Activated CD8-positive, alpha-beta memory T cell treated with anti-CD3 and anti-CD28 coated beads for 1 hour (primary cell): ENCODE measurements at places on chromosomes 7 and 10.

DNA sequence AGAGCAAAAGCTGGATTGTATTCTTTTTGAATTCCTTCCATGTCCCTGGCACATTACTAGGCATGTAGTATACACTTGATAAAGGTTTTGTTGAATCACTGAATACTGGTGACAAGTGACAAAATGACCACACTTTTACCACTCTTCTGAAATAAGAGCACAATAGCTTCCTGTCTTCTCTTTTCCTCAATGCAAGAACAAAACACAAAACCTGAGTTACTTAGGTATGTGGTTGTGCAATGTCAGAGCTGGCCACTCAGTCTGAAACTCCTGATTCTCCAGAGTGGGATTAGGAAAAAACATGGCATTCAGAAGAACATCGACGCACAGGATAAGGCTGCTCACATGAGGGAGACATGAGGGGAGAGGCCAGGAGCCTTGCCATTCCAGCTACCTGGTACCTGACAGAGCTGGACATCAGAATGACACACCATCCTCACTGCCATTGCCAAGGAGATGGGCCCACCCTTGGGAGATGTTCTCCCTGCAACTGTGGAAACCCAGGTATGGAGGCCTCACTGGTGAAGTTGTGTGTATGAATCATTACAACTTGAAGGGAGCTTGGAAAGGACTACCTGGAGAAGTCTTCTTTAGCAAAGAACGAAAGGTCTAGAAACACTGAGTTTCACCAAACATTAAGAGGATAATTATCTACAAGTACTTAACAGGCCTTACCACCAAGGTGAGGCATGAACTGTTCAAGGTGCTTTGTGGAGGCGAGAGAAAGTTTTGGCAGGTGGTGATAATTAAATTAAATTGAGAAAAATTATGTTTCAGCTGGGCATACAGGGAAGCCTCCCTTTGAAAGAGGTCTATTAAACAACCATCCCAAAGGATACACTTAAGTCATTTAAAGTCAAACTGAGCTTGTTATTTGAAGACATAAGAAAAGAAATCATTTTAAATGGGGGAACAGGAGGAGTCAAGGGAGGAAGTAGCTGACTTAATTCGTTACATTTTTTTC, 246.5 kb upstream of the AOAH start:
- no peak for DNase-seq

DNA sequence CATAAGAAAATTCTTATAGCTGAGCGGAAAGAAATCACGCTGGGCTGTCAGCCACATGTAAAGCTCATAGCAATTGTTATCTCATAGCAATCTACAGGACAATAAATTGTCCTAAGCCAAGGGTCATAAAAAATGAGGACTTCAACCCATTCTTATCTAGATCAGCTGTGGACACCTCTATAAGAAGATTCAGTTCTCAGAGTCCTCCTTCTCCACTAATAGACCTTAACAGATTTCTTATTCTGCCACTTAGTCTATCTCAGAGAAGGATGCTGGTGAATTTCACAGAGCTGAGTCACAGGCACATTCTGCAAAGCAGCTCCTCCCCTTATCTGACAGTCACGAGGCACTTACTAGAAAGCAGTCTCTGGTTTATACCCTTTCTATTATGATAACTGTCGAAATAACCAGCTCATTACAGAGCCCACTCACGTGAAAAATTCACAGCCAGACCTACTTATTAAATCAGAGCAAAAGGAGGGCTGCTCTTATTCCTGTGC, 185.3 kb upstream of the PCLO start:
- DNase-seq, result no peak

GRCh38 chr7:132145466-132145865, 430.8 kb downstream of the PLXNA4 start:
- DNase-seq, result no peak

- DNase-seq, result no peak
These were observed 73.3 kb upstream of the GSDME start for GRCh38 chr7:24830440-24831050.

DNA sequence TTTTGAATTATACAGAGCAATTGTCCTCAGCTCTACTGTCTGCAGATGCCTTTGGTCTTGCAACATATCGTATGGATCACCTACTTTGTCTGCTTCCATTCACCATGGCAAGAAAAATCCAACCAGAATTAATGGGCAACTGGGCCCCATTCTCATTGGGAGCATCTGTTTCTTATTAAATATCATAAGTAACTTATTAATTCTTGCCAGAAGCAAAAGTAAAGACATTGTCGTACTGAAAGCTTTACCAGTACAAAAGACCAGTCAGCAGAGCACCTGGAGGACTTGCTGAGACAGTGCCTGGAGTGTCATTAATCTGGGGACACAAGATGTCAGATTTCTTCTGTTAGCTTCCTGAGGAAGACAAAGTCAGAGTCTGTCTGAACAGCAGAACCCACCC, 404.5 kb downstream of the INHBA start:
- no peak for DNase-seq

GRCh38 chr10:86950349-86950748, 7.1 kb downstream of the MMRN2 start:
- DNase-seq, result no peak

GRCh38 chr7:139340808-139341057, 404 bp upstream of the FMC1 start:
- peak; percentile 59 for DNase-seq
